Stimulated activated CD4-positive, alpha-beta T cell treated with anti-CD3 and anti-CD28 coated beads, TNF-alpha, amount 100 ng/mL, for 4 hours (primary cell): ENCODE measurements at places on chromosomes 12 and 14.

DNA sequence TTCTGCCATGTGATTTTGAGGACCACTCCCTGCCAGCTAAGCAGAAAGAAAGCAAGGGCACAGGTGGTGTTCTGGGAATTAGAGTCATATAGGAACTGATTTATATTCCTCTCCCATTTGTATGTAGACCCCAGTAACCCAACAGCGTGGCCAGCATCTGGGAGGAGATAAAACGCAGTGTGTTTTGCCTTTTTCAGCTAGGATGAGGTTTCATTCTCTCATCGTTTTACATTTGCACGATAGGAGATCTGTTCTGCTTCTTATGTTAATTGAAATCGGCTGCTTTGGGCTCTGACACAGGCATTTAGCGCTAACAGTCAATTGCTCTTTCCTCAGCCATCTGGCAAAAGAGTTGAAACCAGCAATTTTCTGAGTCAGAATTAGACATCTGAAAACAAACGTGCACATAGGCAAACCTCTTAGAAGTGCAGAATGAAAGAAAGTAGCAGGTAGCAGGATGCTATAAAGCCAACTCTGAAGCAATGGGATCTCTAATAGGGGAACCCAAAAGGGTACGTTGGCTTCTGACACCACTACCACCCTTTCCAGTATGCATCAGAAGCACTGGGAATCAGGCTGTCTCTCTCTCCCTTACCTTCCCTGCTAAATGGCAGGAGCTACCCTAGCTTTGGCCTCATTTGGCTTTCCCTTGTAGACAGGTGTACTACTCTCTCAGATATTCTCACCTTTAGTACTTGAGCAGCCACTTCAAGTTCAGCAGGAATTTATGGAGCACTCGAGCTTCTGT is 219.1 kb downstream of the PHLDA1 start:
- no peak for DNase-seq

DNA sequence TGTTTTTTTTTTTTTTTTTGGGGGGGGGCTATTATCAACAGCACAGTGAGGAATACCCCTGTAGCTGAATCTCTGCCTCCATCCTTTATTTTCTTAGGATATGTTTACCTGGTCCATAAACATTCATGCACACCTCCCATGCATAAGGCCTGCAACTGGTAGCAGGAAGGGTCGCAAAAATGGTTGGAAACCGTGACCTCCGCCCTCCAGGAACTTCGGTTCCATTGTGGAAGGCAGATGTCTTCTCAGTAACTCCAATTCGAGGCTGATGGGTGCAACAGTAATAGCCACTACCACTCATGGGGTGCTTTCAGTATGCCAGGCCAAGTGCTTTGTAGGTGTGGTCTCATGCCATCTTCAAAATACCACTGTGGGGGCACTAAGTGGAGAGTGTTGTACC is 40.2 kb downstream of the ACACB start:
- no peak for DNase-seq

GRCh38 chr12:32822344-32822743 is 66.6 kb upstream of the YARS2 start:
- no peak for DNase-seq

DNA sequence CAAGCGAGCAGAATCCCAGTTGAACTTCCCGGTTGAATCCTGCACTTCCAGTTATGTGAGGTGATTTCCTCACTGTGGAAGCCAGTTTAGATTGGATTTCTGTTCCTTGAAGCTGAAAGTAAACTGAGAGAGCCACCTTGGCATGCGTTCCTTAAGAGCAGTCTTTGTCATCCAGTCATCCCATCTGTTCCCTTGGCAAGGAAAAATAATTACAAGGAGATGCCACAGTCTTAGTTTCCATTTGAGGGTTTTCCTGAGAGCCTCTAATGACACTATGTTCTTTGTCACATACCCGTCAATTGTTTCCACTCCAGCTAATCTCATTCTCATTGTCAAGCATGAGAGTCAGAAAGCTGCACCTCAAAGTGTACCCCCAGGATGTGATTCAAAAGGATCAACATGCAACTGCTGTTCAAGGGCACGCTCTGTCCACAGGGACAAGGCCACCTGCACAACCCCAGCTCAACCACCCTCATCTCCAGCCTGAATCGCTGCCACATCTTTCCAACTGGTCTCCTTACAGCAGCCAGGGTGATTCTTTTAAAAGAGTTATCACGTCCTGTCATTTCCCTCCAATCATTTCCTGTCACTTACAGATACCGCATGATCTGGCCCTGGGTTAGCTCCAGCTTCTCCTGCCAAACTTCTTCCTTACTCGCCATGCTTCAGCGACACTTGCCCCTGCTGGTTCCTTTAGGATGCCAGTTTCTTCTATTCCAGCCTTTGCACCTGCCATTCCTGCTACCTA is 18.0 kb upstream of the TCP11L2 start:
- no peak for DNase-seq

GRCh38 chr14:68808696-68809480 is 16.0 kb upstream of the ZFP36L1 start:
- DNase-seq: no peak

- DNase-seq: no peak
These were observed 440.9 kb downstream of the NAV3 start for GRCh38 chr12:78271546-78271945.

- DNase-seq: no peak
These were observed 40.0 kb downstream of the FGD6 start for GRCh38 chr12:95177201-95177768.

GRCh38 chr14:24988760-24989159 is 61.2 kb downstream of the STXBP6 start:
- no peak for DNase-seq
